ENCODE measurements at places on chromosomes 5 and 9. TPM values are rescaled to one million over a fixed set of nuclear protein-coding genes. Genes with fewer than 3 reads are reported as not detected.
A peak's percentile ranks its signal among the peaks of the same experiment; 100 is the strongest.

DNA sequence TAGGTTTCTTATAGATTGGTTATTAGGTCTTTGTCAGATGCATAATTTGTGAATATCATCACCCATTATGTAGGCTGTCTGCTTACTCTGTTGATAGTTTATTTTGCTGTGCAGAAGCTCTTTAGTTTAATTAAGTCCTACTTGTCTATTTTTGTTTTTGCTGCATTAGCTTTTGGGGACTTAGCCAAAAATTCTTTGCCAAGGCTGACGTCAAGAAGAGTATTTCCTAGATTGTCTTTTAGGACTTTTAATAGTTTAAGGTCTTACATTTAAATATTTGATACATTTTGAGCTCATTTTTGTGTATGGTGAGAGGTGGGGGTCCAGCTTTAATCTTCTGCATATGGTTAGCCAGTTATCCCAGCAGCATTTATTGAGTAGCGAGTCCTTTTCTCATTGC, 24.8 kb upstream of the ANGPTL2 start:
- no peak for DNase-seq

DNA sequence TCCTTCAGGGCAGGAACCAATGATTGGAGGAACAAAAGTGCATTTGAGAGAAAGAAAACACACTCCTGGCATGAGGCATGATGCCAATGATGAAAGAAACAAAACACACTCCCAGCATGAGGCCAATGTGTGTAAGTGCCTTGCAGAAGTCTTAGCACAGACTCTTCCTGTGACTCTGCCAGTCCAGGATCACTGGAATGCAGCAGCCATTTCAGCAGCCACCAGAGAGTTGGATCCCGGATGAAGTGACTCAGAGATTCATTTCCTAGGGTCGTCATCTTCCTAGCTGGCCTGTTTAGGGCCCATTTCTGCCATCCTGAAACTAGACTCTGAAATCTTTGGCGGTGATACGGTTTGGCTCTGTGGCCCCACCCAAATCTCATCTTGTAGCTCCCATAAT, 212.5 kb downstream of the CFAP90 start:
- DNase-seq, result no peak

Gene SPATA31C1
- not detected for total RNA-seq

DNA sequence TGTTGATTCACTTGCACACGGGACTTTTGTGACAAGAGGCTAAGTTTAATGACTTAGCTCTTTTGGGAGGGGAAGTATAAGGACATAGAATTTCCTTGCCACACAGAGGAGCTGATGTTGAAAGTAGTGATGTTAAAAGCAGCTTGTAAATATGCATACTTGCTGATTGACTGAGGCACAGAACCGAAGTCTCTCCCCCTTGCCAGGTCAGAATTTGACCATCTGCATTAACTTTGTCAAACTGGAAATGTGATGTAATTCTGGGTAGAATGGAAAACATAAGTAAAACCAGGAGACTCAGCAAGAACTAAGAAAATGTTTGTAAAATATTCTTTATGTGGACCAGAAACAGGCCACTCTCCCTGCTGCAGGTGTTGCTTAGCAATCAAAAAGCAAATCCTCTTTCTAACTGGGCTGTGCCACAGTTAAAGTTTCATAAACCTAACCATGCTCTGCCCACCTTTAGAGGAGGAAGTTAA, 284.2 kb downstream of the NR3C1 start:
- no peak for DNase-seq

GRCh38 chr5:181044662-181045305, 4.7 kb downstream of the BTNL9 start:
- no peak for DNase-seq

Gene CA9
- total RNA-seq, result 8.5 TPM

- no peak for DNase-seq
Measured at GRCh38 chr5:112918679-112919078, 3.3 kb downstream of the REEP5 start.

GRCh38 chr9:95626885-95627558, 110.3 kb upstream of the PTCH1 start:
- no peak for DNase-seq

- no peak for DNase-seq
Measured at GRCh38 chr5:61283471-61283870, 48.6 kb upstream of the ZSWIM6 start.

DNA sequence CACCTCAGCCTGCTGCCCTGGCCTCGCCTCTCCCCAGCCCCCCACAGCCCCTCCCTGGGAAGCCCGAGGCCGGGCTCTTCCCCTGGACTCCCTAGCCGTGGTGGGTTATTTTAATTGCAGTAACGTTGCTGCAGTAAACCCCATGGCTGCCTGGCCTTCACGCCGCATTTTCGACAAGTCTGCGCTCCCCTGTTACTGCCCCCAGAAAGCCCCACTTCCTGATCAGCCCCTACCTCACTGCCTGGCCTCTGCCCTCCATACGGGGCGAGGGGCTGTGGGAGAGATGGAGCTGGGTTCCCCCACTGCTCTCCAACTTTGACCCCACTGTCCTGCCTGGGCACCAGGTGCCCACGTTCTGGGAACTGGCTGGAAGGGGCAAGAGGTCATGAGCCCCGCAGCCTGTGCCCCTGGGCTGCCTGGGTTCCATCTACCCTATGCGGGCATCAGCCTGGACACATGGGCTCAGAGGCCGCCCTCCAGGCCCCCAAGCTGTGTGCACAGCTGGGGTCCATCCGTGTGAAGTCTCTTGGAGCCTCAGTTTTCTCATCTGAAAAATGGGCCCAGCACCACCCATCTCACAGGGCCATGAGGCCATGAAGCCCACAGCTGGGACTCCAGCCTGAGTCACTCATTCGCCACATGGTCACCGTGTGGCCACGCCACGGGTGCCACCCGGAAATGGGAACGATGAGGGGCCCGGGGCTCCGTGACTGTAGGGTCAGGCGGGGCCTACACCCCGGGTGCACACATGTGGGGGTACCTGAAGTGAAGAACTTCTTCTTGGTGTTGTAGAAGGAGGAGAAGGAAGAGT, 11.5 kb downstream of the EGFL7 start:
- DNase-seq, result no peak

Gene ARSI
- 0.07 TPM for total RNA-seq

DNA sequence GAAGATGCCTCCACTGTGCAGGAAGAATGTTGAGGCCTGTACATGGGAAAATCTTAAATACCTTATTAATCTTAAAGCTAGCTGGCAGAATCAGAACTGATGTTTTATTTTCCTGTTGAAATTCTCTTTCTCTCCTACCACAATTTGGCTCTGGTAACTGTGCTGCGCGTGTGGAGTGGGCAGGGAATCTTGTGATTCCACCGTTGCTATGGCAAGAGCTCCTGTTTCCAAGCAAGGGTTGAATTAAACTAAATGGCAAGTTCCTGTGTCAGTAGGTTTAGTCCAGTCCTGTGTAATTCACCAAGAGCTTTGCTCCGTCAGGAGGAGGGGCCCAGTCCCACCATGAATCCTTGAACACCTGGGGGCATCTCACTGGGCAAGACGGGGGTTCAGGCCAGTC, 36.4 kb downstream of the NXNL2 start:
- DNase-seq, result no peak

- DNase-seq, result no peak
Measured at GRCh38 chr9:6224393-6225154, 9.0 kb downstream of the IL33 start.

Gene SLC34A3
- total RNA-seq, result 0.15 TPM

GRCh38 chr9:111484572-111484894, 350 bp upstream of the ECPAS start:
- DNase-seq, result no peak

DNA sequence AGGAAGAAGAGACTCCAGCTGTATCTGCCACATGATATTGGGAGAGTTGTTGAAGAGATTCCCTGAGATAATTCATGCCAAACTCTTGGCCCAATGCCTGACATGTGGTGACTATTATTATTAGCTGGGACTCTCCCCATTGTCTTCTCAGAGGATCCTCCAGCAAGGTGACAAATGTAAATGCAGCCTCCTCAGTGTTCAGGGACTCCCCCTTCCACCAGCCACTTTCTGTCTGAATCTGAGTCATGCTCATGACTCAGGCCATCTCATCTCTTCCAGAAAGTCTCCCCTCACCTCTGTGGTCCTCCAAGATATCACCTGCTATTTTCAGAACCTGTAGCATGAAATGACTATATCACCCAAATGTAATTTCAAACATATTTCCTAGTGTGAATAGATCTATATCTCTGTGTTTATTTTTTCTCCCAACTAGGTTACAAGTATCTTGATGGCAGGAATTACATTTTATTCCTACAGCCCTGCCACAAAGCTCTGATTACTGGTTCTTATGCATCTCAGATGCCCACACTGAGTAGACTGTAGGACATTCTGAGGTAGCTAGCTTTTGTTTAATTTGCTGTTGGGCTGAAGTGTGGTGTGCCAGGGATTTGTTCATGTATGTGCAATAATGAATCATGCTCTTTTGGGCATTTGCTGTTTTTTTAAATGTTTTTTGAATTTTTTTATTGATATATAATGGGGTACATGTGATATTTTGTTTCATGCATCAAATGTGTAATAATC, 126.6 kb upstream of the IL12B start:
- peak; percentile 13 for DNase-seq

Gene SLC2A6
- total RNA-seq, result 10.7 TPM

DNA sequence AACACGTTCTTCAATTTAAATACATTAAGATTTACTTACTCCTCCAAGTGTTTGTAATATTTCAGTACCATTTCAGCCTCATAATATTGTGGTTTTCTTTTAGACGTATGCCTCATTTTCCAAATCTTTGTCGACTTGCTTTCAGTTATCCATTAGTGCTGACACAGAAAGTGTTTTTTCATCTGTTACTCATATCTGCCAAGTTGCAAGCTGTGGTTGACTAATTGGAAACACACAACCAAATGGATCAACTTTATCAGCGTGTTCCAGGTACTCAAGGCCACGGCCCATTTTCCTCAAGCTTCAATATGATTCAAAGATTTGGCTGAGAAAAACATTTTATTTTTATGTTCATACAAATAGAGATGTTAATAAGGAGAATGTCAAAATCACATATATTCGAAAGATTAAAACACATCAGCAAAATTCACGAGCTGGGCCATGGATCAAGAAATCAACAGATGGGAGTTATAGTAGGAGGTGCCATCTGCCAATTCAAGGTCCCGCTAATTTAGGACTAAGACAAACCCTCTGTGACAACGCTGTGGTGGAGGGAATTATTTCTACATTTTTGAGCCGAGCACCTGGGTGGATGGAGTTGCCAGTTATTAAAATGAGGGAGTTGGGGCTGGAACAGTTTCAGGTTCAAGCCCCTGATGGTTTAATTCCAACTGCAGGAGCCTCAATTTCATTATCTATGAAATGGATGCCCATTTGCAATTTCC, 27.2 kb upstream of the CCNJL start:
- no peak for DNase-seq

Gene ITK
- total RNA-seq, result 0.37 TPM

DNA sequence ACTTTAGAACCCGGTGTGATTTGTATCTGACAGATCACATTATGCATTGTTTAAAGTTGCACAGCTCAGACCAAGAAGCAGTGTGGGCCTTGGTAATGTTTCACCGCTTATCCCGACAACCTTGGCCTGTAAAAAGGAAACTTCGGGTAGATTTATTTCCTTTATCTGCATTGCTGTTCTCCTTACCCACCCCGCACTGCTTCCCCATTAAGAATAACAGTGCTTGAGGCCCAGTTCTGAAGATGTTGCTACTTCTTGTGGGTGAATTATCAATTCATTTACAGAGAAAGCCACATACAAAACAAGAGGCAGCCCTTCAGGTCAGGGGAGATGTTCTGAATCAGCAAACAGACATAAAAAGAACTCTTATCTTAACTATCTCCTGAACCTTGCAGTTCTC, 8.4 kb downstream of the SMARCA2 start:
- DNase-seq, result no peak

- no peak for DNase-seq
Measured at GRCh38 chr9:132150256-132150655, 11.6 kb upstream of the NTNG2 start.

Gene PARP8
- total RNA-seq, result 19.0 TPM

Gene CARTPT
- not detected for total RNA-seq

Gene SLC2A8
- 16.8 TPM for total RNA-seq

Gene NUTM2G
- total RNA-seq, result not detected

DNA sequence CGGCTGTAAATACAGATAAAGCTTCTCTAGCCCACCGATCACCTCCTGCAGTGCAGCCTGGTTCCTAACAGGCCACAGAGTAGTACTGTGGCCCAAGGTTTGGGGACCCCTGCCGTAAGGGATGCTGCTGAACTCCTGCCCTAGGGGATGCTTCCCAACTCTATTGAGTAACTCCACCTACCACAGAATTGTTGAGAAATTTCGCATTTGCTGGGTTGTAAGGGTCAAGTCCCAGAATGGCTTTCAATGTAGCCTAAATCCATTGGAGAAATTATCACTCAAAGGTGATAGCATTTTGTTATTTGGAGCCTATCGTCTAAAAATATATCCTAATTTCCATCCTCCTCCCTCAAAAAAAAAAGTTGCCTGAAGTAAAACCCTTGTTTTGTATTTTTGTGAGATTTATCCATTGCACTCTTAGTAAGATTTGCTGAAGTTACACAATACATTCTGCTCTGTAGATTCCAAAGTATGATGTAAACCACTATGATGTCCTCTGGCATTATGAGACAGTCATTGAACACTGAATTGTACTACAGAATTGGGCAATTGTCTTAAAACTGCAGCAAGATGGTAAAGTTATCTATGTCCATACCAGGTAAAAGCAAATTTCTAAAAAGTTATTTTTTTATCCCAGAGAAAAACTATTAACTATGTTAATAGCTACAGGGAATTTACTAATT, 14.0 kb downstream of the ACTBL2 start:
- DNase-seq, result no peak

DNA sequence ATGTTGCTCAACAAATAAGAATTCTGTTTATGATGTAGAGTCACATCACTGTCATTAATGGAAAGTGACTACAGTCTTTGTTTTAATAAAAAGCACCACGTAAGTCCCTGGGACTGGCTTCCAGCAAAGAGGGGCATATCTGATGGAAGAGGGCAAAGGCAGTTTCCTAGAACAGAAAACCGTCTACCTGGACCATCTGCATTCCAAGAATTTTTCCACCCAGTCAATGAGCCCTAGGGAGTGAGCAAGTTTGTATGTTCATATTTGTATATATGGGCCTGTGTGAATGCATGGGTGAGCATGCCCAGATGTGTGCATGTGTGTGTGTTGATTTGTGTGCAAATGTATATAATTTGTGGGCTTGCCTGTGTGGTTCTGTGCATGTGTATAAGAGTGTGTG, 156.8 kb upstream of the SEMA6A start:
- DNase-seq, result no peak

DNA sequence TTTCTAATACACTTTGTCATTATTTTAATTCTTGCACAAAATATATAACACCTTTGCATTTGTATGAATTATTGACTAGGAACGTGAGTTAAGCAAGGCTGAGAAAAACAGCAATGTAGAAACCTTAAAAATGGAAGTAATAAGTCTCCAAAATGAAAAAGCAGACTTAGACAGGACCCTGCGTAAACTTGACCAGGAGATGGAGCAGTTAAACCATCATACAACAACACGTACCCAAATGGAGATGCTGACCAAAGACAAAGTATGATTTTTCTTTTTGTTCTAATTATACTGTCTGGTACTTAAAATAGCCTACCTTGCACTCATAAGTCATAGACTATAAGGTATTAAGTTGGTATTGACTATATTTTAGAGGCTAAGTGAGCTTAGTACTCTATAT, 34.4 kb downstream of the RAD50 start:
- DNase-seq, result peak; percentile 3

Gene SH3GLB2
- total RNA-seq, result 87.9 TPM

Gene IRX1
- total RNA-seq, result not detected
